ENCODE measurements at places on chromosomes 4 and X.

GRCh38 chrX:114181195-114181594 lies 402.7 kb upstream of the HTR2C start:
- no peak for DNase-seq

- no peak for DNase-seq
Observed at GRCh38 chrX:113651306-113651705, 810.7 kb upstream of the AMOT start.

DNA sequence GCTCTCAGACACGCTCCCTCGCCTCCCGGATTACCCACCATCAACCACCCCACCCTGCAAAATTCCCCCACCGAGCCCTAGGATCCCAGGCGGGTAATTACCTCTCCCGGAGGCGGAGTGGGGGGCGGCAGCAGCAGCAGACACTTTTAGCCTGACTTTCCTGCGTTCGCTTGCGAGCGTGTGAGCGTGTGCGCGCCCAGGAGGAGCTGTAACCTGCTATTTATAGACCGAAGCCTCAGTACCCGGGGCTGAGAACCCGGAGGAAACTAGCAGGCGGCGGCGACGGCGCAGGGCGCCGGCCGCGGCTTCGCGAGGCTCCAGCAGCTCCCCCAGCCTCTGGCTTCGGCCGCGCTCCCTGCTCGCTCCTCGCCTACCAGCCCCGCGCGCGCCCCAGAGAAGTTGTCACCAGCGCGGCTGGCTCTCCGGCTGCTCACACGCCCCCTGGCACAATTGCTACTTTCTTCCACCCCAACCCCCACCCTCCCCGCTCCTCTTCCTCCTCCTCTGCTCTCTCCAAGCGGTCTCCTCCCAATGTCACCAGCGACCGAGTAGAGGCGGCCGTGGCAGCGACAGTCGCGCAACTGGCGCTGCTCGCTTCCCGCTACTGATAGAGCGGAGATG lies at the start of gene INPP4B:
TSS of gene INPP4B (minus strand) at position 194 of the 621 bp plus-strand sequence.
- DNase-seq, result peak; percentile 54

- DNase-seq, result peak; percentile 1
Observed at GRCh38 chrX:132563976-132564375, 75.1 kb upstream of the MBNL3 start.

DNA sequence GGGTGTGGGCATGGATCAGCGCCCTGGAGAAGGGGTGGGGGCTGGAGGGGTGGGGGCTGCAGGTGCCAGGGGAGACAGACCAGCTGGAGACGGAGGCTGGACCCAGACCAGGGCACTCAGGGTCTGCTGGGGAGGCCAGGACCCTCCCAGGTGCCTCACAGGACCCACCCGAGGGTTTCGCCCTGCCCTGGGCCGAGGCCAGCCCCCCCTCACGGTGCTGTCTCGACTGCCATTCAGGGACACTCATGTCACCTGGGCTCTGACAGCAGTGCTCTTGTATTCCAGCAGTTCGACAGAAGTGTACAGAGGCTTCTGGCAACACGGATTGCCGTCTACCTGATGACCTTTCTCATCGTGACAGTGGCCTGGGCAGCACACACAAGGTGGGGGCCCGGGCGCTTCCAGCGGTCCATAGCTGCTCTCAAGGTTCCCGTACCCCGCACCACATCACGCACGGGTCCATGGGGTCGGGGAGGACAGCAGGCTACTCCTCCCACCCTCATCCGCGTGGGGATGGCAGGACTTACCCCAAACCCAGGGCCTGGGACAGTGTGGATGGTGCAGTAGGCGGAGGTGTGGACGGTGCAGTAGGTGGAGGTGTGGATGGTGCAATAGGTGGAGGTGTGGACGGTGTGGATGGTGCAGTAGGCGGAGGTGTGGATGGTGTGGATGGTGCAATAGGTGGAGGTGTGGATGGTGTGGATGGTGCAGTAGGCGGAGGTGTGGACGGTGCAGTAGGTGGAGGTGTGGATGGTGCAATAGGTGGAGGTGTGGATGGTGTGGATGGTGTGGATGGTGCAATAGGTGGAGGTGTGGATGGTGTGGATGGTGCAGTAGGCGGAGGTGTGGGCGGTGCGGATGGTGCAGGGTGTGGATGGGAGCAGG lies 18.1 kb downstream of the TMEM175 start:
- no peak for DNase-seq

DNA sequence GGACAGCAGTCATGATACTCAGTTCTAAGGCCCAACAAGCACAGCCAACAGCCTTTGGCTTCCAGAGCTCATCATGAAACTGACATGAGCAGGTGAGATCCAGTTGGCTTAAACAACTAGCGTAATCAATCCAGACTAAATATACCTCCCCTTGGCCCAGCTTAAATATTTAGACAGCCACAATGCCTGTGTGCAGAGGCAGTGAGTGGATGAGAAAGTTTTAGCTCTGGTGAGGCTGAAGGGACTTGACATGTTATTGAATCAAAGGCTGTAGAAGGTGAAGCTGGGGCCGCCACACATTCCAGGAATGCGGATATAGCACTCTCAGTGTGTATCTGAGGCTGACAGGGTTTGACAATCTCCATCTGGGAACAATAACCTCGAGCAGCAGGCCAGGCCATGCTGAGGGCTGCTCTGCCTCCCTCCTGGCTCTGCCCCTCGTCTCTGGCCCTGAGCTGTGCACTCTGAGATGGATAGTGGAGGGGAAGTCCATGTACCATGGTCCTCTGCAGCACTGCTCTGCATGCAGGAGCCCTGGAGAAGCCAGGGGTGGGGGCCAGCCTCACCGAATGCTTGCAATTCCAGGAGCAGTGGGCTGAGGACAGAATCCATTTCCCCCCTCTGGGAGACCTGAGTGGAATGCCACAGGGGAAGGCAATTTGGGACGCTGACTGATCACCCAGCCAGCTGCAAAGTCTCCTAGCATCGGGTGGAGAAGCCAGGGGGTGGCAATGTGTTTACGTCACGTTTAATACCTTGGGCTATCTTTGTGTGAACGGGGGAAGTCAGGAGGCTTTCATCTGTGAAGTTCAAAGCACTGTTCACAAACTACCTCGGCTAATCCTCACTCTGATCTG lies 37.3 kb upstream of the RASL11B start:
- DNase-seq, result no peak

- DNase-seq, result no peak
Observed at GRCh38 chrX:103549916-103550315, 30.6 kb upstream of the RAB40A start.

GRCh38 chr4:40612831-40613230 lies 16.8 kb downstream of the RBM47 start:
- DNase-seq, result no peak

DNA sequence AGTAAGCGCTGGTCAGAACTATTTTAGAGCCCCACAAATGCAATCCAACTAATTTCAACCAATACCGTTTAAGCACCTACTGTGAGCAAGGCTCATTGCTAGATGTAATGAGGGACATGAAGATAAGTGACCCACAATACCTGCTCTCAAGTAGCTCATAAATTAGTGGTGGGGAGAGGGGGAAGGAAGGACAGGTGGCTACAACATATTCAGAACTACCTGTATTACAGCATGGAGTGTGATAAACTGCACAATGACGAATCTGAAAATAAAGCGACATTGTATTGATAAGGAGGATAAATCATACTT lies 311.6 kb upstream of the DIAPH2 start:
- no peak for DNase-seq

DNA sequence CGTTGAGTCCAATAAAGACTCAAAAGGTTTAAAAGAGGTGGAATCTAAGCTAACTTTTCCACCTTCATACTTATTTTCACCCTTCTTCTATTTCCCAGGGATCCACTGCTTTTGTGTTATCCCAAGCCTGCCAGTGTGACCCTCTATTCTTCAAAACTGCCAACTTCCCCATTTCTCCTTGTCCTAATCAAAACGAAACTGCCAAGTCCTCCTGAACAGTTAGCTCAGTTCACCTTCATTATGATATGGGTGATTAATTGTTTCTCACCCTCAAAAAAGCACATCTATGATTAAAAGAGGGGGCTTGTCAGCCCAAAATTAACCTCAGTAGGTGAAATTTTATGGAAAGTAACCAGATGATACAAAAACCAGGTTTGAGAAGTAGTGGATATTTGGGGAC lies 108.4 kb downstream of the GUCY2F start:
- no peak for DNase-seq
